Fibroblast of the aortic adventitia (primary cell): ENCODE measurements at places on chromosomes 7 and 10.

GRCh38 chr10:1674501-1674900 lies 62.8 kb downstream of the ADARB2 start:
- no peak for DNase-seq

DNA sequence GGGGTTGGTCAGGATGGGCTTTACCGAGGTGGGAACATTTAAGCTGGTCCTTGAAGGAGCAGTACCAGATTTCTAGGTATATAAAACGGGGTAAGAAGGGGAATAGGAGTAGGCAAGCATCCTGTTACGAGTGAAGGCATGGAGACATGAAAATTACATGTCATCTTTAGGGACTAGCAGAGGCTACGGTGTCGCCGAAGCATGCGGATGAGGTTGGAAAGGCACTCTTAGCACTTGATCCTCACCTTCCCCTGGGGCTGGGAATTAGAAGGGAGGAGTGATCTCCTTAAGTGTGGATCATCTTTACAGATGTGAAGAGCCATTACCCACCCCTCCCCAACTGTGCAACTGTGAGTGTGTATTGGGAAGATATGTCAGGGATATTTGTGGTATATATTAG lies 13.8 kb upstream of the ZRANB1 start:
- DNase-seq, result no peak

GRCh38 chr7:129495987-129496386 lies 6.3 kb upstream of the SMKR1 start:
- no peak for DNase-seq

GRCh38 chr10:131848296-131848695 lies 52.5 kb upstream of the PPP2R2D start:
- no peak for DNase-seq

DNA sequence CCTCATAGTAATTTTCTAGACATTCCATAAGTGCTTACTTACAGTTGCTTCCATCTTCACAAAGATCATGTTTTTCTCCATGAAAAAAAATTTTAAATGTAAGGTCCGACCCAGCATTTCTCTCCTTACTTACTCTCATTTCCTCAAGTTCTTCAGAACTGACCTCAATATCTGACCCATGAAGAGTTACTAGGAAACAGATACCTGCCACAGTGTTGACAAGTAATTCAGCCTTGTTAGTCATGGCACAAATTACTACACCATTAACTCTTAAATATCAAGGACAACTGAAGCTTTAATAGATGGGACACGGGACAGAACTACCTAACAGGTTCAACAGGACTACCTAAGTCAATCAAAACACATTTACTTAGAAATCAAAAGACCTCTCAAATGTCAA lies 316.2 kb downstream of the POM121L12 start:
- no peak for DNase-seq

DNA sequence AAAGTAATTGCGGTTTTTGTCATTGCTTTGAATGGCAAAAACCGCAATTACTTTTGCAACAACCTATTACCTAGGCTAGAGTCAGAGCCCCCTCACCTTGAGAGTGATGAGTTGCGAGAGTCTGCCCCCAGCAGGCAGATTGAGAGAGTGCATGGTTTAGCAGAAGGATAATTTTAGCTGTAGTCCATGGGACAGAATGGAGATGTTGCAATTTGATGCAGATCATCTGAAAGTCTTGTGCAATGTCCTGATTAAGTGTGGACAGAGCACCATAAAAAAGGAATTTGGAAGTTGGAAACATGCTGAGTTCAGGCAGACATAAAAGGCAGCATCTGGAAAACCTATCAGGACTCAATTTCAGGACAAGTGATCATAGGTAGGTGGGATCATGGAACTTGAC lies 48.7 kb downstream of the GPR141 start:
- DNase-seq, result no peak

- no peak for DNase-seq
Measured at GRCh38 chr10:78448470-78448869, 414.8 kb downstream of the RPS24 start.
